Dorsolateral prefrontal cortex (tissue), 122 donors: ENCODE measurements at places on chromosomes 2 and 18. TPM values are rescaled to one million over a fixed set of nuclear protein-coding genes. Genes with fewer than 3 reads are reported as not detected.

Gene STK11IP
- 37.0 TPM for total RNA-seq

- no peak for DNase-seq
Measured at GRCh38 chr18:32612651-32613050, 142.0 kb upstream of the GAREM1 start.

Gene RNF125
- 4.7 TPM for total RNA-seq

GRCh38 chr2:158395166-158395565, 61.4 kb downstream of the CCDC148 start:
- DNase-seq: no peak

DNA sequence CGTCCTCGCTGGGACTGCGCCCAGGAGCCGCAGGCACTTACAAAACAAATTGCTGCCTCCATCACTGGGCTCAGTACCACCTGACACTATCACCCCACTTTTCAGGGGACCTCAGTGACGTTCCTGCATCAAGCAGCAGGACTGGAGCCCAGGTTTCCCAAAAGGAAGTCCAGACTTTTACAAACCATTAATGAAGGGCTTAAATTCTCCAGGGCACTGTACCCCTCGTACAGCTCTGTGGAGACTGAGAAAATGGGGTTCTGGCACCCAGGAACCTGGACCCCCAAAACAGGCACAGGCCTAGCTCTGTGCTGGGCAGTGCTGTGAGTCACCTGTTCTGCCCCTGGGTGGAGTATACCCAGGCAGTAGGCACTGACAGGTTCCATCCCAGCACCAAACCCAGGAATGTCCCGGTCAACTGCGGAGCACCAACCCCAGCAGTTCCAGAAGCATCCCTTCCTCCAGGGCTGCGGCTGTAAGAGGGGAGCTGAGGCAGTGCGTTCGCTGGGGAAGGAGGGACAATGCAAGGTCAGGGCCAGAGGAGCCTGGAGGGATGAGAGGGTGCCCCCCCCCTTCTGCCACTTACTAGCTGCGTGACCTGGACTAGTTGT, 24.6 kb upstream of the NOTO start:
- no peak for DNase-seq

Gene PECR
- total RNA-seq: 15.1 TPM

DNA sequence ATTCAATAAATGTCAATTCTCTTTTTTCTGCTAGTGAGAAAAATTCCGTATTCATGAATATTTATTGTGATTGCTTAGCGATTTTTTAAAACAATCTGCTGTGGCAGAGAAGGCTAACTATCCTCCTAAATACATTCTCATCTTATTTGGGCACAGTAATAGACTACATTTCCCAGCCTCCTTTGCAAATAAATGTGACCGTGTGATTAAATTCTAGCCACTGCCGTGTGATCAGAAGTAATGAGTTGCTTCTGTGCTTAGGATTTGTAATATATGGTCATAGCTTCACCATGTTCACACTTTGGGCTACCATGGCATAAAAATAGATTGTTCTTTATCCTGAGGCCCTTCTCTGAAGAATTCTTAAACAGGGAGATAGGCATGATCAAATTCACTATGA, 179.6 kb downstream of the FAM124B start:
- DNase-seq: no peak

Gene PCARE
- 0.28 TPM for total RNA-seq

- DNase-seq: no peak
Measured at GRCh38 chr2:106053116-106053515, 141.0 kb downstream of the UXS1 start.

Gene GCFC2
- 21.6 TPM for total RNA-seq

Gene DYSF
- 41.3 TPM for total RNA-seq

Gene SKOR2
- not detected for total RNA-seq

Gene GBX2
- not detected for total RNA-seq

GRCh38 chr2:3160751-3161330, 216.8 kb downstream of the EIPR1 start:
- no peak for DNase-seq

DNA sequence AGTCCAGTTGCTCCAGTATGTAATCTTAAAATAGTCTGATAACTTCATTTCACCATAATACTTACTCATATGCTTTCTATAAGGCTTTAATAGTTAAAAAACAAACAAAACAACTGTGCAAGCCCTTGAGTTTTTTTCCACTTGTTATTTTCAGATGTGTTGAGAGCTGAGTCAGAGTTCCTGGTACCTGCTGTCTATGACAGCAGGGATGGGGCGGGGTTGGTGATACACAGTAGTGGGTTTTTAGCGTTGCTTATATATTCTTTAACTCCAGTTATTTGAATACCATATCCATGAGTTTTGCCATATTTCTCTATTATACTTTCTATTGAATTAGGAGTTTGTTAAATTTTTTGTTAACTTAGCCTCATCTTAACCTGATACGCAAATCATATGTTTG, 5.0 kb downstream of the NAPG start:
- no peak for DNase-seq

DNA sequence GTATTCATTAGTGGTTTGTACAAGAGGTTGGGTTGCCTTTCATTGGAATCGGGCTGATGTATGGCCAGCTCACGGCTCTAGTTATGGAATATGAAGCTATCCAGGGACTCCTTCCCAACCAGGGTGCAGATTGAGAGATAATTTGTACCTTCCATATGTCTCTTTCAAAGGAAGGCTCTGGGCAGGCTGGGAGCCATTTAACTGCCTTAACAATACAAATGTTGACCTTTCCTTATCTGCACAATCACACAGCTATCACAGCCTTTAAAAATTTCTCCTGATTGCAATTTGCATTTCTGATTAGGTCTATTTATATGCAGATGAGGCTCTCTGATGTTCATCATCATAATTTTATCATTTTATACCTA, 58.7 kb downstream of the MYO3B start:
- no peak for DNase-seq

- no peak for DNase-seq
Measured at GRCh38 chr2:149787206-149787605, 199.6 kb upstream of the MMADHC start.

Gene MYO7B
- 1.4 TPM for total RNA-seq

- no peak for DNase-seq
Measured at GRCh38 chr2:241925821-241926441, 56.4 kb downstream of the RTP5 start.

GRCh38 chr2:204984518-204984917, 439.2 kb downstream of the PARD3B start:
- DNase-seq: no peak

Gene RPRM
- total RNA-seq: 6.6 TPM

Gene PROKR1
- total RNA-seq: not detected
